ENCODE measurements at places on chromosomes 3 and 15. TPM values are rescaled to one million over a fixed set of nuclear protein-coding genes. Genes with fewer than 3 reads are reported as not detected.

- DNase-seq, result no peak
Measured at GRCh38 chr3:42901073-42901415, 4.9 kb upstream of the ZNF662 start.

The PLD1 gene
- 15.0 TPM for polyA plus RNA-seq

GRCh38 chr3:126753191-126754160, 49.4 kb downstream of the CHCHD6 start:
- DNase-seq, result no peak

The CHRNB4 gene
- polyA plus RNA-seq, result 3.0 TPM

The PPP1R14D gene
- 0.46 TPM for polyA plus RNA-seq

DNA sequence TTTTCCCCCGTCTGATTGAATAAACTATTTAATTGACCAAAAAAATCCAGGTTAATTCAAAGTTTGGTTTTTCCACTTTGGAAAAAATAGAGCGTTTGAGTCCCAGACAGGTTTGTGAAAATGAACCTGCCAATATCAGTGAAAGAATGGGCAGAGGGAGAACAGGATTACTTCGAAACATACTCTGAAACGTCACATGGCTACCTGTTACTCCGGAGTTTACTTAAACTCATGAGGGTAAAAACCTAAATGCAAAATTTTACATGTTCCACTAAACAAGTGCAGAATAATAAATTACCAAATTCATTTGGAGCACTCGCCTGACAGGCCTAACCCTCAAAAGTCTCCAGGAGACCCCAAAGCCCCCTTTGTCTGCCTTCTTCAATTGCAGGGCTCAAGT, 419.9 kb downstream of the MECOM start:
- DNase-seq, result no peak

The CSTA gene
- 0.55 TPM for polyA plus RNA-seq

GRCh38 chr3:159904911-159905310, 83.7 kb upstream of the IL12A start:
- no peak for DNase-seq

The C3orf85 gene
- polyA plus RNA-seq, result 18.4 TPM

DNA sequence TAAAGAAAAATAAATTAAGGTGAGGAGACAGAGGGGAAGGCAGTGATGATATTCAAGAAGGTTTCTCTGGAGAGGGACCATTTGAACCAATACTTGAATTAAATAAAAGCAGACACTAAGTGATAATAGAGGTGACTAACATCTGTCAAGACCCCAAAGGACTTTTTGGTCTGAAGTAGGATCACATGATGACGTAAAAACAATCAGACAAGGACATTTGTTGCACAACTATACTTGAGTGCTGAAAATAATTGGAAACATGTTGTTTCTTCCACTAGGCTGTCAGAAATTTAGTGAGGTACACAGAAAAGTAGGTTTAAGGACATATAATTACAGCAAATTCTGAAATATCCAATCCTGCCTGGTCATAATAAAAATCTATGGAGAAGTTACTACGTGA, 179.5 kb downstream of the WNT5A start:
- no peak for DNase-seq
